ENCODE measurements at places on chromosomes 7 and 10. TPM values are rescaled to one million over a fixed set of nuclear protein-coding genes. Genes with fewer than 3 reads are reported as not detected.

- no peaks in the 10 kb centered on the region for H3K27me3 ChIP-seq
- no peak overlapping the region for H3K27ac ChIP-seq
- DNase-seq, result no peak
- H3K36me3 ChIP-seq, result no peaks in the 10 kb centered on the region
- H3K4me3 ChIP-seq, result no peak overlapping the region
Measured at GRCh38 chr7:127901895-127902703, 129.1 kb downstream of the LRRC4 start.

DNA sequence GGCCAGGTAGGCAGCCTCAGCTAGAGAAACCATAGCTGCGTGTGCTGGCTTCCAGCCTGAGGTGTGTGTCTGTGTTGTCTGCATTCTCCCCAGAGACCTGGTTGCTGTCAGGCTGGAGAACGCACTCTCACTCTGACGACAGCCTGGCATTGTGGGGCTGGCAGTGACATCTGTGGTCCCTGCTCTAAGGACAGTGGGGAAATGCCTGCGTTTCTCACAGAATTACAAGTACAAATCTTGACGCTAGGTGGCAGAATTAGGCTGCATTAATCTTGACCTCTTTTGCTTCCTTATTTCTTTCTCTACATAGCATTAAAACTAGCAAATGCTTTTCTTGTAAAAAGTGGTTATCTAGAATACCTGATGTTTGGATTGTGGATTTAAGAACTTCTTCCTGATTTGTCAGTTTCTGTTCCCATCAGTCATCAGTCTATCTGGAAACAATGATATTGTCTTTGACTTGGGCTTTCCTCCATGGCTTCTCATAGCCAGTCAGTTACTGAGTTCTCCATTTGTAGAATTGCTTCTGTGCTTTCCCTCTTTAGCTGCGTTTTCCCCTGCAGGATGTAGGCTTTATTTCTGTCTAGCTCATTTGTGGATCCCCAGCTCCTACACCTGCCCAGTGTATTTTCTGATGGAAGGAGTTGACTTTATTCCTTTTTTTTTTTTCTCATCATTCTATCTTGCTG is 86.0 kb downstream of the FANK1 start:
- no peak overlapping the region for H3K27ac ChIP-seq
- H3K4me3 ChIP-seq, result no peak overlapping the region
- DNase-seq, result no peak
- no peaks in the 10 kb centered on the region for H3K27me3 ChIP-seq

DNA sequence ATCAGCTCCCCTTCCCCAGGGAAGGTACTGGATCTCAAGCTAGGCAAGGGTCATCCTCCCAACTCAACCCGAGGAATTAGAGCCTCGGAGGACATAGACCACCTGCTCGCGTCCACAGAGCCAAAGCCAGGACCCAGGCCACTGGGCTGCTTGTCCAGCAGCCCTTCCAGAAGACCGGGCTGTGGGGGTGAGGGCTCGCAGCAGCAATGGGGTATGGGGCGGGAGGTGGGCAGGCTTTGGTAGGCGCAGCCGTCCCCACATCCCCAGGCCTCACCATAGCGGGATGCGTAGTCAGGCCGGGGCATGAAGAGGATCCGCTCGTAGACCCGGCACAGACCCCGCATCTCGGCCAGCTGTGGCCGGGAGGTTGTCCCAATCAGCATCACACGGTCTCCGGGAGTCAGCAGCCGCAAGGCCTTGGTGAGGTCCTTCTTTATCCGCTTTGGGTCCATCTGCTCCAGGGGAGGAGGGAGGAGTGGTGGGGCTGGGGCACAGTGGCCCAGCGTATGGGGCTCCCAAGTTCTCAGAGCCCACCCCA is 5.0 kb upstream of the ASB10 start:
- H3K4me1 ChIP-seq, result peaks cover 6% of the 10 kb centered on the region
- H3K4me3 ChIP-seq, result no peak overlapping the region
- DNase-seq, result no peak
- H3K27ac ChIP-seq, result no peak overlapping the region

- DNase-seq, result no peak
- no peaks in the 10 kb centered on the region for H3K36me3 ChIP-seq
- no peak overlapping the region for H3K27ac ChIP-seq
- peaks cover 22% of the 10 kb centered on the region for H3K4me1 ChIP-seq
Measured at GRCh38 chr10:132851451-132851850, 65.5 kb upstream of the NKX6-2 start.

DNA sequence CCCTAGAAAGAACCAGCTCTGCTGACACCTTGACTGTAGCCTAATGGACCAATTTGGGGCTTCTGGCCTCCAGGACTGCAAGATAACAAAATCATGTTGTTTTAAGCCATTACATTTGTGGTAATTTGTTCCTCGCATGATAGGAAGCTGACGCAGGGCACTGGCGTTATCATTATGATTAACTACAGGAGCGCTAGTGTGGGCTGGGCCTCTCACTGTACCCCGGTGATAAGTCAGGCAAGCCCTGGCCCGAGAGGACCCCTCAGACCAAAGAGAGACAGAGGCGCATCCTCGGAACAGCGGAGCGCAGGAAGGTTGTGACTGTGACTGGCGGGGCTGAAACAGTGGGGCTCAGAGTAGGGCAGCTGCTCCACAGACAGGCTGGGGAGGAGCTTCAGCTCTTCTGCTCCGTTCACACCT is 150.3 kb upstream of the CHST15 start:
- no peaks in the 10 kb centered on the region for H3K4me1 ChIP-seq
- no peaks in the 10 kb centered on the region for H3K27me3 ChIP-seq
- no peaks in the 10 kb centered on the region for H3K36me3 ChIP-seq
- no peak overlapping the region for H3K27ac ChIP-seq
- H3K4me3 ChIP-seq, result no peak overlapping the region

GRCh38 chr7:74581916-74582440 is 75.5 kb upstream of the GTF2I start:
- no peak overlapping the region for H3K27ac ChIP-seq
- no peak overlapping the region for H3K4me3 ChIP-seq
- no peaks in the 10 kb centered on the region for H3K27me3 ChIP-seq
- no peaks in the 10 kb centered on the region for H3K36me3 ChIP-seq
- H3K4me1 ChIP-seq, result no peaks in the 10 kb centered on the region

DNA sequence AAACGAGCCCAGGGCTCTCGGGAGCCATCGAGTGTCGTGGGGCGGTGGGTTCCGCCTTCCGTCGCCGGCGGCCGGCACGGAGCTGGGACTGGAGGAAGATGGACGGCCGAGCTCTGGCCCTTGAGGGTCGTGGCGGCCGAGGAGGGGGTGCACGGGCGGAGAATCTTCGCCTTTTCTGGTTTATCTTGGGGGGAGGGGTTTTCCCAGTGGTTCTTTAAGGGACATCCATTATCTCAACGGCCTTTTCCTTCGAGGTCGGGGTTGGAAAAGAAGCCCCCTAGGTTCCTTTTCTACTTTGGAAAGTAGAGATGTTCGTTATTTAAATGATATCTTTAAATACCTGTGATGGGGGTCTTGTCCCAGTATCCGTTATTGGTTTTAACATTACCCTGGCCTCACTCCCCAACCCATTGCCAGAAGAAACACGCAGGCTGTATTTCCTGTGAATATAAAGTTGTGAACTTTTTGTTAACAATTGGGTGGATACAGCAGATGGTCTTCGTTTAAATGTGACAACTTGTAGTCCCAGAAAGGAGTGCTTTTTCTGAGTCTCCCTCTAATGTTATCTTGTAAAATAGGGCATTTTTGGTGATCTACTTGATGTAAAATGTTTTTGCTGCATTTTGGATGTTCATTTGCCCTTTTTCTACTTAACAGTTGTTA is 765 bp downstream of the CCAR1 start:
- H3K4me3 ChIP-seq, result peak overlapping the region; percentile 73
- no peaks in the 10 kb centered on the region for H3K27me3 ChIP-seq
- peaks cover 17% of the 10 kb centered on the region for H3K4me1 ChIP-seq
- peak overlapping the region; percentile 97 for H3K27ac ChIP-seq
- DNase-seq, result peak; percentile 43
- H3K36me3 ChIP-seq, result peaks cover 13% of the 10 kb centered on the region

- no peaks in the 10 kb centered on the region for H3K27me3 ChIP-seq
- H3K36me3 ChIP-seq, result no peaks in the 10 kb centered on the region
- DNase-seq, result peak; percentile 84
- peak overlapping the region; percentile 59 for H3K4me3 ChIP-seq
- peaks cover 29% of the 10 kb centered on the region for H3K4me1 ChIP-seq
Measured at GRCh38 chr7:100604028-100604975, 2.1 kb downstream of the PCOLCE start.

DNA sequence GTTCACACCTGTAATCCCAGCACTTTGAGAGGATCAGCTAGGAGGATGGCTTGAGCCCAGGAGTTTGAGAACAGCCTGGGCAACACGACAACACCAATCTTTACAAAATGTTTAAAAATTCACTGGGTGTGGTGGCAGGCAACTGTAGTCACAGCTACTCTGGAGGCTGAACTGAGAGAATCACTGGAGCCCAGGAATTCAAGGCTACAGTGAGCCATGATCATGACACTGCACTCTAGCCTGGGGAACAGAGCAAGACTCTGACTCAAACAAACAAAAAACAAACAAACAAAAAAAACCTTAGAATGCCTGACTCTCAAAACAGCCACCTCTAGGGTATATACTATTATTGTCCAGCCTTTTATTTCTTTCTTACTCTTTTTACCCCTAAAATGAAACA is 56.5 kb upstream of the PAPSS2 start:
- H3K27ac ChIP-seq, result no peak overlapping the region
- DNase-seq, result no peak
- H3K4me3 ChIP-seq, result no peak overlapping the region
- no peaks in the 10 kb centered on the region for H3K4me1 ChIP-seq

- H3K36me3 ChIP-seq, result no peaks in the 10 kb centered on the region
- H3K4me3 ChIP-seq, result no peak overlapping the region
- H3K27me3 ChIP-seq, result no peaks in the 10 kb centered on the region
- no peaks in the 10 kb centered on the region for H3K4me1 ChIP-seq
- DNase-seq, result no peak
- H3K27ac ChIP-seq, result no peak overlapping the region
Measured at GRCh38 chr7:12518920-12519681, 51.4 kb upstream of the SCIN start.

DNA sequence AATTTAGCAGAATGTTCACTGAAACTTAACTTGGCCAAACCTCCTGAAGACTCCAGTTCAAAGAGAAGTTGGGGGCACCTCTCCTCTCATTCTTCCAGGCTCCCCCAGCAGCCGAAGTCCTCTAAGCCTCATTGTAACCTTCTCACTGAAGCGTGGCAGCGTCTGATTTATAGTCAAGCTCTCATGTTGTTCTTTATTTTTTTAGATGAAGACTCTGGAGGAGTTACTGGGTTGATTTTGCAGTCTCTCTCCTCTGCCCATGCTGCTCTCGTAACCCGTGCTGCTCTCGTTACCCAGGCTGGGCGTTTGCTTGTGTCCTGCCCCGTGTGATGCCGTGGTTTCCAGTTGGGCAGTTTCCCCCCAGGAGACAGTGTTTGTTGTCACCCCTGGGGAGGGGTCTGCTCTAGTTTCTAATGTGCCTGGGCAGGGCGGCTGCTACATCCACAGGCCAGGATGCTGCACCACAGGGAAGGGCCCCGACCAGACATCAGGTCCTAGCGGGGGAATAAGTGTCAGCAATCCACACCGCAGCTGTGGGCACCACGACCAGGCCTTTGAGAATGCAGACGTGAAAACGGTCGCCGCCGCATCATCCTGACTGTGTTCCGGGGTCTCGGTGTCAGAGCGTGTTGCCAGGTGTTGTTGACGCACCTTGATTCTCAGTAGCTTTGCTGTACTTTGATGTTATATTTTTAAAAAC is 65.2 kb downstream of the WDR37 start:
- H3K4me1 ChIP-seq, result no peaks in the 10 kb centered on the region
- no peaks in the 10 kb centered on the region for H3K27me3 ChIP-seq
- no peak overlapping the region for H3K4me3 ChIP-seq

GRCh38 chr7:89775459-89775858 is 378.8 kb upstream of the STEAP1 start:
- no peaks in the 10 kb centered on the region for H3K27me3 ChIP-seq
- H3K36me3 ChIP-seq, result no peaks in the 10 kb centered on the region
- no peak overlapping the region for H3K27ac ChIP-seq
- no peaks in the 10 kb centered on the region for H3K4me1 ChIP-seq
- no peak for DNase-seq

- peaks cover 34% of the 10 kb centered on the region for H3K4me1 ChIP-seq
- H3K27me3 ChIP-seq, result no peaks in the 10 kb centered on the region
- no peak overlapping the region for H3K4me3 ChIP-seq
- no peak for DNase-seq
- no peaks in the 10 kb centered on the region for H3K36me3 ChIP-seq
- H3K27ac ChIP-seq, result no peak overlapping the region
Measured at GRCh38 chr7:2109936-2110609, 122.7 kb downstream of the MAD1L1 start.

- no peak overlapping the region for H3K4me3 ChIP-seq
- H3K36me3 ChIP-seq, result no peaks in the 10 kb centered on the region
- no peak overlapping the region for H3K27ac ChIP-seq
- no peaks in the 10 kb centered on the region for H3K4me1 ChIP-seq
Measured at GRCh38 chr10:76621886-76622620, 1015.6 kb downstream of the KCNMA1 start.

DNA sequence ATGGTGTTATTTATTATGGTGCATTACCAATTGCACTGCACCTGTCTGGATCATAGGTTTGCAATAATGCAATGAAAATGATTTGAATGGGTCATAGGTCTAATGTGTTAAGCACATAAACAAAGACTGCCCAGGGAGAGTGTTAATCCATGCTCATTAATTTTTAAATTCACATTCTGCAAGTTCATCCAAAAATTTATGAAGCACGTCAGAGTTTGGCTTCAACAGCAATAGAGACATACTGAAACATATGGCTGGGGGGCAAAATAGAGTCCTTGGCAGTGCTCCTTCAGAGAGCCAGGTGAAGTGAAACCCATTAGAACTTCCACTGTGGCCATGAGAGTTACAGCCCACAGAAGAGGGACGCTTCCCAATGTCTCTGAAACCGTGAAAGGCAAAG is 441.1 kb downstream of the POM121L12 start:
- H3K27me3 ChIP-seq, result no peaks in the 10 kb centered on the region
- no peak for DNase-seq
- no peaks in the 10 kb centered on the region for H3K36me3 ChIP-seq
- no peaks in the 10 kb centered on the region for H3K4me1 ChIP-seq
- H3K4me3 ChIP-seq, result no peak overlapping the region

DNA sequence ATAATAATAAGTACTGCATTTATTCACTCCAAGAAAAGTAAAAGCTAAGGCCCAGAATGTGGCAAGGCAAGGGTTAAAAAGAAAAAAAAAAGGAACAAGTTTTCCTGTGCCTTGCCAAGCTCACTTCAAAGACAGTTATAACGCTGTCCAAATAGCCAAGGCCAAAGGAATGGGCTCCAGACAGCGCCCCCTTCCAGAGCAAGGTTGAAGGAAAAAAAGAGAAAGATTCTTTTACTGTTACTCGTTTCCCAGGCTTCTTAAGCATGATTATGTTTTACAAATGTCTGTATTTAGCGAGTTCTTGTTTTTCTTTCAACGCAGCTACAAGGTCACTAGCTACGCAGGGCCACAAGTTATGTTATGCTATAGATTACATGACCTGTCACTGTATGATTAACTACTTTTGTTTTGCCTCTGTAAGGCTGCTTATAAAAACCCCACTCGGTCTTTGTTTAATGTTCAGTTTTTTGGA is 9.1 kb upstream of the EIF4H start:
- no peaks in the 10 kb centered on the region for H3K4me1 ChIP-seq
- H3K27me3 ChIP-seq, result no peaks in the 10 kb centered on the region
- no peaks in the 10 kb centered on the region for H3K36me3 ChIP-seq

The OR6V1 gene
- not detected for total RNA-seq

The CFAP58 gene
- 0.07 TPM for total RNA-seq

The TBC1D12 gene
- 4.8 TPM for total RNA-seq

The HACD1 gene
- 0.82 TPM for total RNA-seq

The STOX1 gene
- not detected for total RNA-seq

The SH2D4B gene
- total RNA-seq, result 0.27 TPM

The AP1S1 gene
- total RNA-seq, result 7.0 TPM

The TRIM73 gene
- 21.1 TPM for total RNA-seq

The SPDYE8 gene
- not detected for total RNA-seq

The CNTNAP2 gene
- total RNA-seq, result 1.1 TPM

The ADCY1 gene
- total RNA-seq, result not detected

The C10orf67 gene
- not detected for total RNA-seq

The C1QL3 gene
- not detected for total RNA-seq
